Upper lobe of left lung (tissue), 6 donors: ENCODE measurements at places on chromosomes 16 and 17. TPM values are rescaled to one million over a fixed set of nuclear protein-coding genes. Genes with fewer than 3 reads are reported as not detected.

ATP2C2 gene
- total RNA-seq: 68.3 TPM

SLC38A8 gene
- not detected for total RNA-seq

PRR35 gene
- not detected for total RNA-seq

BIRC5 gene
- total RNA-seq: 1.4 TPM

CA5A gene
- 0.20 TPM for total RNA-seq

CPNE7 gene
- 14.7 TPM for total RNA-seq

HOXB6 gene
- 5.8 TPM for total RNA-seq

HOXB9 gene
- total RNA-seq: 0.29 TPM

SNN gene
- 14.7 TPM for total RNA-seq

NTN1 gene
- total RNA-seq: 6.5 TPM

TRPV3 gene
- 0.44 TPM for total RNA-seq

ZFHX3 gene
- 26.3 TPM for total RNA-seq

HOXB7 gene
- not detected for total RNA-seq

HSF5 gene
- not detected for total RNA-seq

GNG13 gene
- not detected for total RNA-seq

MARCHF10 gene
- total RNA-seq: 1.4 TPM

NGFR gene
- total RNA-seq: 1.3 TPM

PRSS8 gene
- total RNA-seq: 155 TPM

FLII gene
- total RNA-seq: 524 TPM

OTOP3 gene
- total RNA-seq: not detected

TUBB3 gene
- total RNA-seq: 4.2 TPM

LRRC75A gene
- total RNA-seq: 6.2 TPM

TBC1D3H gene
- not detected for total RNA-seq

KRTAP4-3 gene
- total RNA-seq: not detected

BCL6B gene
- 21.0 TPM for total RNA-seq

GLP2R gene
- total RNA-seq: 0.30 TPM

KRTAP2-3 gene
- not detected for total RNA-seq

SCN4A gene
- total RNA-seq: not detected

TERB1 gene
- total RNA-seq: 0.31 TPM

TMEM220 gene
- 2.1 TPM for total RNA-seq

GFOD2 gene
- 20.1 TPM for total RNA-seq

ABCC6 gene
- total RNA-seq: 45.3 TPM
